Lung microvascular endothelial cell (primary cell): ENCODE measurements at places on chromosomes 11 and 22.

DNA sequence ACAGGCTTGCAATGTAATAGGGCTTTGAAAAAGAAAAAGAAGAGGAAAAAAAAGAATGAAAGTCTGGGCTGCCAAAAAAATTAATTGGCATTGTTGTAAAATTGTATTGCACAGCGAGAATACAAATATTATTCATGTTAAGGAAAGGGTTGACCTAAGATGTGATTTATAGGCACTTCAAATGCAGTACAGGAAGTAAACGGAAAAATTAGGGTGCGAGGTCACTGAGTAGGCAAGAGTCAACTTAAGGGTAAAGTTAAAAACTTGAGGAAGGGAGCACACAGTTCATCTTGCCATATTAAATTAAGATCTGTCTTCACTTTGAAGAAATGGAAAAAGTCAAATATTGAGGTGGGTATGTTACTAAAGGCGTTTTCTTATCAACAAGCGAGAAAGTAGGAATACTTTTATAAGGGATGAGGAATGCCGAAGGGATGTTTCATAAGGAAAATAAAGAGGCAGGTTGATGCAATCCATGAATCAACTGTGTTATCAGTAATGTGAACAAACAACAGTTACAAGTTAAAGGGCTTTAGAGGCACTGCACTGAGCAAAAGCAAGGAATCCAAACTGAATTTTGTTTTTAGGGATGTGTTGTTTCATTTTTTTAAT is 123.0 kb downstream of the WT1 start:
- no peak for DNase-seq

DNA sequence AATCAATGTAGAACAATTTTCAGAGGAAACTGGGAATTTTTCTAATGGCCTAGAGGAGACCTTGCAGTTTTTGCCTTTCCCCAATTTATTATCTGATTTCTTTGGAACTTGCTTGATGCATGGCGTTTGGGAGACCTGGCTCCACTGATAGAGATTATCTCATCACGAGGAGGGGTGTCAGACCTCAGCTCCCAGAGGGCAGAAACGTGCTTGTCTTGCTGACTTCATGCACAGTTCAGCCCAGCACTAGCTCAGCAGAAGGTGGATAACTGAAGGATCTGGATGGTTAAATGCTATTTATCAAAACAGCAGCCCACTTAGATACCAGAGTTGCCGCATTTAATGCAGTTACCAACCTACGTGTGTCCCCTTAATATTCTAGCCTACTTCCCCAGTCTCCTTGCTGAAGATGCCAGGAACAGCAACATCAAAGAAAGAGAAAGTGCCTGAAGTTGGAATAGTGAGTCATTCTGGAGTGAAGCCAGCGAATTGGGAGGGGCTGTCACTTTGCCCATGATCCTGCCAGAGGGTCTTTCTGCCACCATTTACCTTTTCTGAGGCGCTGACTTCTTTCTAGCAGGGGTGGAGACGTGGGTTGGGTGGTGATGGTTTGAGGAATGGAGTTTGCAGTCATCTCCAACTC is 133.5 kb upstream of the CADM1 start:
- no peak for DNase-seq

GRCh38 chr11:19869466-19869865 is 156.8 kb downstream of the NAV2 start:
- no peak for DNase-seq

- no peak for DNase-seq
Observed at GRCh38 chr22:25437414-25438160, 126.9 kb upstream of the GRK3 start.

DNA sequence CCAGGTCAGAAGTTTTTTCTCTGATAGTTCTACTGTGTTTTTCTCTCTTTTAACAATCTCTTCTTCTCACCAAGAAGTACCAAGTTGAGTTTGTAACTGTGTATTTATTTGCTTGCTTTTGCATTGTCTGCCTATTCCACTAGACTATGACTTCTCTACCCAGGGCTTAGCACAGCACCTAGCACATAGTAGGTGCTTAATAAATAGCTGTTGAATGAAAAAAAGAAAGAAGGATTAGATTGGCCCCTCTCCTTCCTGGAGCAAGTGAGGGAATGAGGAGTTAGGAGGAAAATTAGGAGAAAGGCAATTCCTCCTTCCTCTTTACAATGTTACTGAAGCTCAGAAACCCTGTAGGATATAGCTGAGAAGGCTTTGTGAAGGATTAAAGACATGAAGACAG is 83.3 kb downstream of the FBXO7 start:
- no peak for DNase-seq

DNA sequence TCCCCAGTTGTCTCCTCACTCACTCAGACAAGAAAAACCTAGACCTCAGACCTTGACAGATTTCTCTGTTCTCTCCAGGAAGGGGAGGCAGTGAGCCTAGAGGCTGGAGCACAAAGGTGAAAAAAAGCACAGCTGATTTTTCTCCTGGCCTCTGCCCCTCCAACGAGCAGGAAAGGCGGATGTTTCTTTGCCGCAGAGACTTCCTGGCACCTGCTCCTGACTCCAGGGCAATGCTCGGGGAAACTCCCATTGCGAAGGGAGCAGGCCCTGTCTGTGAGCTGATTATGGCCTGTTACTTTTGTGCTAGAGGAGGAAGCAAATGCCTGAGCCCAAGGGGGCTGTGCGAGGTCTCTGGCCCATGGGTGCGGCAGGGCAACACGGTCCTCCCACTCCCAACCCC is 25.4 kb downstream of the MS4A10 start:
- peak; percentile 89 for DNase-seq

GRCh38 chr11:27485930-27486773 is 13.6 kb upstream of the LGR4 start:
- peak; percentile 67 for DNase-seq
